ENCODE measurements at places on chromosomes 7 and 10. TPM values are rescaled to one million over a fixed set of nuclear protein-coding genes. Genes with fewer than 3 reads are reported as not detected.

DNA sequence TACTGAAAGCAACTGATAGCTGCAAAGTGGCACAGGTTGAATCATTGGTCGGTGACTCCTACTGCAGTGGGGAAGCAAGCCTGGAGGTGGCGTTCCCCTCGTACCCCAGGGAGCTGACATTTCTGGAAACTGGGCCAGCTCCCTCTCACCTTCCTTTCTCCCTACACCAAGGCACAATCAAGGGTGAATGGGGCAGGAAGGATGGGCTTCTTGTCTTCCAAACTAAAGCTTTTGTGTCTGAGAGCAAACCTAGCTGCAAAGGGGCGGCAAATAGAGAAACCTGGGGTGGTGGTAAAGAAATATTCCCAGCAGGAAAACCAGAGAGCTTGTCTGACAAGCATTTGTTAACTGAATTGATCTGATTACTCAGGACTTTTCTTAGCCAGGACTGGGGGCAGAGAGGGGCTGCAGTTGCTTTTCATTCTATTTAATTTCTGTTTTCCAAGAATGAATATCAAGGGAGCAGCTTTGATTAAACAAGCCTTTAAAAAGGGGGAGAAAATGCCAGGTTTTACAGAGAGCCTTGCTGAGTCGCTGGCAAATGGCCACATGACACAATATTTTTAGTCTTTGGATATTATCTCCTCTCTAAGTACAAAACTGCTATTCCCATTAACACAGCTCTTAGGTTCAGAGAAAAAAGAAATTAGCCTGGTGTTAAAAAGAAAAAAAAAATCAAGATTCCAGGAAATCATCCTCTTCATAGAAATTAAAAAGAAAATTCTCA, 27.8 kb downstream of the CDHR3 start:
- DNase-seq = no peak

The SLC16A12 gene
- total RNA-seq = under 0.01 TPM

The ERV3-1 gene
- total RNA-seq = 18.9 TPM

GRCh38 chr7:151317936-151318335, 23.7 kb upstream of the NUB1 start:
- DNase-seq = no peak

The CHST15 gene
- 22.8 TPM for total RNA-seq

DNA sequence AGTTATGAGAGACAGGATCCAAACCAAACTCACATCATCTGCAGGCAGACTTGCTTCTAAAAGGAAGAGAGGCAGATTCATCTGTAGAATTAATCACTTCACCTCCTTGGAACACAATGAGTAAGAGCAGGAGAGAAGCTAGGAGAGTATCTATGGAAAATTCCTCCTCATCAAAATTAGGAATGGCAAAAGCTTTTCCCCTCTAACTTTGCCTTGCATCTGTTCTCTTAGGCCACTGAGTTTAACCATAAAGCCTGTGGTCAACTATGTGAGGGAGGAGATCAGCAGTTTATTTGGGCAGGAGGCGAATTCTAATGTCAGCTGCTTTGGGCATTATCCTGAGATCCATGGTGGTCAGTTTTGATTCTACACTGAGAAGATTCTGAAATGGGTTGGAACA, 561.7 kb downstream of the GFRA1 start:
- no peak for DNase-seq

The TAF3 gene
- total RNA-seq = 2.2 TPM

The ANK3 gene
- 58.0 TPM for total RNA-seq

The FGL2 gene
- total RNA-seq = under 0.01 TPM

GRCh38 chr10:28881171-28881882, 204.0 kb downstream of the BAMBI start:
- no peak for DNase-seq

DNA sequence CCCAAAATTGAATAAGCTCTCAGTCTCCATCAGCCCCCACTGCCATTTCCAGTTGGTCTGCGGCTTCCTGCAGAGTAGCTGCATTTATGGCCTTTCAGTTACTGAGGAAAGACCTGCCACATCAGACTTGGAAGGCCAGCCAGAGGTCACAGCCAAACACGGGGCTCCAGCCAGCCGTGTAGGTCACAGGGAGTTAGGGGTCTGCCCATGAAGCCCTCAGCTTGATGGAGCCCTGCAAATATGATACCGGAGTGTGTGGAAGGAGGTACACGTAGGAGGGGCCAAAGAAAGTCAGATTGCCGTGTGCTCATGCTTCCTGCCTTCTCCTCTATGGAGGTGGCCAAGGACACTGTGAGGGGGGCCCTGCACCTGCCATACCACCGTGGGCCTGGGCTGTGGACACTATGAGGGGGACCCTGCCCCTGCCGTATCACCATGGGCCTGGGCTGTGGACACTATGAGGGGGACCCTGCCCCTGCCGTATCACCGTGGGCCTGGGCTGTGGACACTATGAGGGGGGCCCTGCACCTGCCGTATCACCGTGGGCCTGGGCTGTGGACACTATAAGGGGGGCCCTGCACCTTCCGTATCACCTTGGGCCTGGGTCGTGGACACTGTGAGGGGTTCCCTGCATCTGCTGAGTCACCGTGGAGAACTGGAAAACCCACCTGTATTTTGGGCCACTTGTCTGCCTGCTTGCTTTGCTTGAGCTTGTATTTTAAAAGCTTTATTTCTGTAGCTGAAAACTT, 335.7 kb upstream of the SHH start:
- DNase-seq = no peak

DNA sequence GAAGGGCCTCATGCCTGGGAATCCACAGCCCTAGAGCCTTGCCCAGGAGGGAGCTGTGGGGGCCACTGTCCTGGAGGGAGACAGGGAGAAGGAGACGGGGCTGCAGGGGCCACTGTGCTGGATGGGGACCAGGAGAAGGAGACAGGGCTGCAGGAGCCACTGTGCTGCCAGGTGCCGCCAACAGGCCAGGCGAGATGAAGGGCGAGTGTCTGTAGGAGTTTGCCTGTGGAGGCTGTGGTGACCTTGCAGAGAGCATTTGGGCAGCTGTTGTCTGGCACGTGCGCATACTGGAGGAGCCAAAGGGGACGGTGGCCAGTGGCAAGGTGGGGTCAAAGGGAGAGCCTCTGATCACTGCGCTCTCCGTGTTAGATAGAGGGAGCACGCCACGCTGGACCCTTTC, 79.2 kb downstream of the NKX6-2 start:
- no peak for DNase-seq

GRCh38 chr7:35729061-35729783, 34.3 kb upstream of the HERPUD2 start:
- no peak for DNase-seq

The NKX1-2 gene
- total RNA-seq = not detected

DNA sequence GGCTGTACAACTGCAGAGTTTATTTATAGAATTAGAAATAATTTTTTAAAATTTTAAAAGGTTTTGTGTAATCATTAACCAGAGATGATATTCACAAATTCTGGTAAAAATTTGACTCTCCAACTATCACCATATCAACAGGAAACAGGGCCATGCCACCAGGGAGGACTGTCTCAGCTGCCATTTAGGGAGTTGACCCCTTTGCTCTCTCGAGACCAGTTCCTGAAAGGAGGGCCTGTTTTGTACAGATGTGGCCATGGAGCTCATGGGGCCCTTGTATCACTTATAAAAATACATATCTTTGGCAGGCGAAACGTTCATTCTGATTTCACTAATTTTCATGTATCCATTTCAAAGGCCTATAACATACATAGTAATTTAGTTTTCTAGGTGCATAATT, 20.3 kb downstream of the H2AZ2 start:
- DNase-seq = no peak

- peak; percentile 17 for DNase-seq
Observed at GRCh38 chr7:128115821-128116723, 84.8 kb upstream of the LRRC4 start.

- DNase-seq = no peak
Observed at GRCh38 chr7:125254566-125254965, 324.9 kb upstream of the POT1 start.

The SOSTDC1 gene
- total RNA-seq = under 0.01 TPM

The ICA1 gene
- total RNA-seq = 1.2 TPM

- peak; percentile 81 for DNase-seq
Observed at GRCh38 chr7:1858435-1859265, 188.6 kb downstream of the ELFN1 start.

DNA sequence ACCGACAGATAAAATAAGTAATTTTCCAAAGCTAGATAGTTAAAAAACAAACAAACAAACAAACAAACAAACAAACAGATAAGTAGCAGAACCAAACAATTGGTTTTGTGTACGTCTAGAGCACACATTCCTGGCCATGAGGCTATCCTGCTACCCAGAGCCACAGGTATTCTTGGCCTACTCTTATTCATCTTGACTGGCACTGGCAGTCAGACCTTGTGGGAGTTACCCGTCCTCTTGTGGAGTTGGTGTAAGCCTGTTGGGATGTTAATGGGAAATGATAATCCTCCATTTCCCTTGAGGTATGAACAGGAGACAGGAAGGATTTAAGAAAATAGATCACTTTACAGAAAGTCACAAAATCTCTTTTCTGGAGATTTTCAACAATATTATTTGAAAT, 142.4 kb upstream of the MEOX2 start:
- no peak for DNase-seq

GRCh38 chr10:96831867-96832720, at the start of gene LCOR:
Gene LCOR, plus strand, starts transcription at chr10:96832298. Its CDS starts 116,760 bp downstream, at chr10:96949058.
- peak; percentile 100 for DNase-seq

The HTR5A gene
- total RNA-seq = not detected

The PDGFA gene
- 35.9 TPM for total RNA-seq

The NEURL1 gene
- total RNA-seq = under 0.01 TPM

The FAM25C gene
- total RNA-seq = not detected

DNA sequence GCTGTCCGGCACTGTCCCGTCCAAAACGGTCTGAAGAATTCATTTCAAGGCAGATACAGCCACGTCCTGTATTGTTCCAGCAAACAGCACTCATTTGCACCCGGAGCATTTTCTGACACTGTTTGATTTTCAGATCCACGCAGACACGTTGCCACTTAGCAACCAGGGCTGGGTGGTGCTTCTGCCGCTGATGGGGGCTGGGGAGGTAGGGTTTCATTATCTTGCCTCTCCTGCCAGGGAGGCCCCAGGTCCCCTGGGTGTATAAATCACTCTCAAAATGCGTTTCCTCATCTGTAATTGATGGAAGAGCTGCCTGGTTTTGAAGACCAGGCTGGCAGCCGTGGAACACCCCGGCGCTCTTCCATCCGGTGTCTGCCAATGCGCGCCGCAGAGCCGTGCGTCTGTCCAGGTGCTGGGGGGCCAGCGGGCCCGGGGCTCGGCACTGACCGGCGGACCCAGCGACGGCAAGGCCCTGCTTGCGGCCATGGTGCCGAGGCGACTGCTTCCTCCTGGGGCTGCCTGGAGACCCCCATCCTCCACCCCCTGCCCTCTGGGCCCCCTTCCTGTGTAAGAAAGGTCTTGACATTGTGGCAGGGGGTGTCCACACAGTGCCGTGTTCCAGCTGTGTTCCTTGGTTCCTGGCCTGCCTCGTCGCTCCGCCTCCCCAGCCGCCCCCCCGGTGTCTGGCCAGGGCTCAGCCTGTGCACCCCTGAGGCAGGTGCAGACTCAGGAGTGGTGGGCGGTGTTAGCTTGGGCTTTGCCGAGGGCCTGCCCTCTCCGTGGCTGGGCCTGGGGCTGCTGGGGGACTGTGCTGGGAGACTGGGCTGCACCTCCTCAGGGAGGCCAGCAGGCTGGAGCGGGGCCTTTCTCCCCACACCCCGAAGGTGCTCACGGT, 16.6 kb downstream of the ADGRA1 start:
- DNase-seq = no peak

The TRPV5 gene
- not detected for total RNA-seq

The AGR2 gene
- not detected for total RNA-seq

GRCh38 chr10:112986544-112987190, 36.6 kb downstream of the TCF7L2 start:
- no peak for DNase-seq

The UNC5B gene
- 135 TPM for total RNA-seq

The GATA3 gene
- not detected for total RNA-seq

The CDK5 gene
- 17.0 TPM for total RNA-seq

DNA sequence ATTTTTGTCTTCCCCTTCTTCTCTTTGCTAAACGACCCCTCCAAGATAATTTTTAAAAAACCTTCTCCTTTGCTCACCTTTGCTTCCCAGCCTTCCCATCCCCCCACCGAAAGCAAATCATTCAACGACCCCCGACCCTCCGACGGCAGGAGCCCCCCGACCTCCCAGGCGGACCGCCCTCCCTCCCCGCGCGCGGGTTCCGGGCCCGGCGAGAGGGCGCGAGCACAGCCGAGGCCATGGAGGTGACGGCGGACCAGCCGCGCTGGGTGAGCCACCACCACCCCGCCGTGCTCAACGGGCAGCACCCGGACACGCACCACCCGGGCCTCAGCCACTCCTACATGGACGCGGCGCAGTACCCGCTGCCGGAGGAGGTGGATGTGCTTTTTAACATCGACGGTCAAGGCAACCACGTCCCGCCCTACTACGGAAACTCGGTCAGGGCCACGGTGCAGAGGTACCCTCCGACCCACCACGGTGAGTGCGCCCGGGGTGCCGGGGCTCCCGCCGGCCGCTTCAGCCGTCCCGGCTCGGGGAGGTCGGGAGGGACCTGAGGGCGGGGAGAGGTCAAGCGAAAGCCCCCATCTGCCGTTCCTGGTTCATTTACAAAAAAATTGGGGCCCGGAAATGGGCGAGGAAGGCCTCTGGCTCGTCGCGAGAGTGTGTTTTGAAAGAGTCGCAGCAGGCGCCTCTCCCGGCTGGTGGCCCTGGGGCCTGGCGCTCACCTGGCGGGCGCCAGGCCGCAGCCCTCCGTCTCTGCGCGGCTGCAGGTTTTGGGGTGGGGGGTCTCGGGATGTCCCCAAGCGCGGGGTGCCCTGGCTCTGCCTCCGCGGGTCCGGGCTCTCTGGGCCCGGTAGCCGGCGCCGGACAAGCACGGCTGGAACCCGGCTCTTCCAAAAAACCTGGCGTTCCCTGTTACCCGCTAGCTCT, 1.2 kb downstream of the GATA3 start:
- peak; percentile 83 for DNase-seq

- peak; percentile 78 for DNase-seq
Observed at GRCh38 chr7:25068502-25069213, 56.4 kb downstream of the CYCS start.

The CCDC126 gene
- total RNA-seq = 12.3 TPM

The FAM131B gene
- 1.2 TPM for total RNA-seq

DNA sequence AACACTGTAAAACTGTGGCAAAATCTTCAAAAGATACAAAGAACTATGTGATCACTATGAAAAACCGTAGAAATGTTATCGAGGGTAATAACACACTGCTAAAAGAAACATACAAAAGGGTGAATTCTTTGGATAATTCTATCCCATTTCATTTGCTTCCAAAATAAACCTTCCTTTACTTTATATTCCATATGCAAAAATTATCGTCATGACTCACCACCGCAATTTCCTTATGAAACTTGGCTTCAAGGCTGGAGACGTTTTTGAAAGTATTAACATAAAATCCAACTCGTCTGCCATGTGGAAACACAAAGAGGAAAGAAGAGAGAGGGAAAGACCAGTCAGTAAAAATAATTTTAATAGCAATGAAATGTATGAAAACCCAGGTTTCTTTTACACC, 165.2 kb downstream of the AMPH start:
- DNase-seq = no peak

- DNase-seq = no peak
Observed at GRCh38 chr10:126661356-126661755, 9.1 kb downstream of the C10orf90 start.

DNA sequence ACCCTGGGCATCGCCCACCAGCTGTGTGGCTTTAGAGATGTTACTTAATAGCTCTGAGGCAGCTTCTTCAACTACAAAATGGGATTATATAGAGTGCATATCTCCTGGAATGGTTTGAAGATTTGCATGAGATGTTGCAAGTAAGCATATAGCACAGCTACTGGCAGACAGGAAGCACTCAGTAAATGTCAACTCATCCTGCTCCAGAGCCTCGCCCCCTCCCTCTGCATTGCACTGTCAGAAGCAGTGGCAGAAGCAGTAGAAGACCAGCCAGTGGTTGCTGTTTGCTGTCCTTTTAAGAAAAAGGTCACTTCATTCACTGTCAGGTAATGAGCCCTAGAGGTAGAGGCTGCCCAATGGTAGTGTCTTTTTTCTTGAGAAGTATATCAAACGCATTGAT, 180.0 kb upstream of the GHITM start:
- no peak for DNase-seq

Data from osteoblast (primary cell).